Common myeloid progenitor, CD34-positive (primary cell): ENCODE measurements at places on chromosomes 11 and 22.

GRCh38 chr11:30322826-30323710, at the start of gene ARL14EP:
Gene ARL14EP, plus strand, starts transcription at chr11:30323104. Its CDS starts 7,845 bp downstream, at chr11:30330949.
- DNase-seq = peak; percentile 97

DNA sequence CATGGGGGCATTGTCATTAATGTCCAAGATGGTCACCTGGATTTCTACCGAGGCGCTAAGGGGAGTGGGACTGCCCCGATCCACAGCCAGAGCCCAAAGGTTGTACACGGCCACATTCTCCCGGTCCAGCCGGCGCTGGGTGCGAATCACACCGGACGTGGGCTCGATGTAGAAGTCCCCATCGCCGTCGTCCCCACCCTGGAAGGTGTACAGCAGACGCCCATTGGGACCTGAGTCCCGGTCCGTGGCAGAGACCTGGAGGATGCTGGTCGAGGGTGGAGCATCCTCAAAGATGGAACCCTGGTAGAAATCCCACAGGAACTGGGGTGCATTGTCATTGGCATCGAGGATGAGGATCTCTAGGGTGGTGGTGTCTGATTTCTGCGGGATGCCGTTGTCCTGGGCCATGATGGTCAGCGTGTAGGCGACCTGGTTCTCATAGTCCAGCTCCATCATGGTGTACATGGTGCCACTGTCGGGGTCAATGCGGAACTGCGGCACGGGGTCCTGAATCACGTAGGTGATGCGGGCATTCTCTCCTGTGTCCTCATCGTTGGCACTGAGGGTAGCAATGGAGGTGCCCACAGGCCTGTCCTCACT, 3.1 kb downstream of the CELSR1 start:
- DNase-seq = no peak

GRCh38 chr11:19767627-19768151, 55.1 kb downstream of the NAV2 start:
- DNase-seq = no peak

DNA sequence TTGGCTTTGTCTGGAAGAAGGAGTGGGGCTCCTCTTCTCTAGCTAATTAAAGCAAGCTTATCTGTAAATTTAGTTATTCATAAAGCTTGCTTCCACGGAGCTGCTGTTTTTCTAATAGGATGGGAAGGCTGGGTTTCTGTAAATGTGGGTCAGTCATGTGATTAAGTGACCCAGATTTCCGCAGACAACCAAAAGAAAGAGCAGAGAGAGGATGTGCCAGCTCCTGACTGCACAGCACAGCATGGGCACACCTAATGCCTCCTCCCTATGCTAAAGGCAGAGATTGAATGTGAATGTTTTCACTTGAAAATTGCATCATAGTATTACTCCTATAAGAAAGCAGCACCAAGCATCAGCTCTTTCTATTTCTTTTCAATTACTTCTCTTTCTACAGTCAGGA, 160.2 kb downstream of the FAT3 start:
- DNase-seq = no peak

GRCh38 chr11:22433094-22433455, 94.9 kb downstream of the SLC17A6 start:
- no peak for DNase-seq

DNA sequence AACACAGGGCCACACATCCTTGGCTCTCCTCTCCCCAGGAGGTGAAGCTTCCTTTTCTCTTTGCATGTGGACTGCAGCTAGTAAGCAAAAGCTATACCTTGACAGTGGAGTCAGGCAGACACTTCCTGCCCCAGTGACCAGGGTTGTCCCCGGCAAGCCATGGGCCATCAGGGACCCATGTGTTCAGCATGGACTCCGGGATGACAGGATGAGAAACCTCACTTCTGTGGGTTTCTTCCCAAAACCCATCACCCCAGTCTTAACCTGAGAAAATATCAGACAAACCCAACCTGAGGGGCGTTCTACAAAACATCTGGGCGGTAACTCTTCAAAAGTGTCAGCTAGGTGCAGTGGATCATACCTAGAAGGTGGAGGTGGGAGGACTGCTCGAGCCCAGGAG, 40.2 kb downstream of the GNB1L start:
- DNase-seq = no peak

DNA sequence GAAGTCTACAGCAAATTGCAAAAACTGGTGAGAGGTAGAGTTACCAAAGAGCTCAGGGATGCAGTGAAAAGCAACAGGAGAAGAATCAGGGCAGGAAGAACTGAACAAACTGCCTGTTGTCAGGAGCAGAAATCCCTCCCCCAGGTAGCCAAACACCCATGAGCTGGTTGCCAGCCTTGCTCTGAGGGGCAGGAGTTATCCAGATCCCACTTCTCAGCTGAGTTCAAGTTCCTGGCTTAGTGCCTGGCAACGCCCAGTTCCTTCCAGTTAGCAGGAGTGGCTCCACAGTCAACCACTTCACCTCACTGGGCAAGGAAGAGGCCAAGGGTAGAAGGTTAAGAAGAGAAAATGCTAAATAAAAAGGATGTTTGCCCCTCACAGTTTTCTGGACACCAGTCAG, 1.9 kb upstream of the MPZL2 start:
- no peak for DNase-seq

DNA sequence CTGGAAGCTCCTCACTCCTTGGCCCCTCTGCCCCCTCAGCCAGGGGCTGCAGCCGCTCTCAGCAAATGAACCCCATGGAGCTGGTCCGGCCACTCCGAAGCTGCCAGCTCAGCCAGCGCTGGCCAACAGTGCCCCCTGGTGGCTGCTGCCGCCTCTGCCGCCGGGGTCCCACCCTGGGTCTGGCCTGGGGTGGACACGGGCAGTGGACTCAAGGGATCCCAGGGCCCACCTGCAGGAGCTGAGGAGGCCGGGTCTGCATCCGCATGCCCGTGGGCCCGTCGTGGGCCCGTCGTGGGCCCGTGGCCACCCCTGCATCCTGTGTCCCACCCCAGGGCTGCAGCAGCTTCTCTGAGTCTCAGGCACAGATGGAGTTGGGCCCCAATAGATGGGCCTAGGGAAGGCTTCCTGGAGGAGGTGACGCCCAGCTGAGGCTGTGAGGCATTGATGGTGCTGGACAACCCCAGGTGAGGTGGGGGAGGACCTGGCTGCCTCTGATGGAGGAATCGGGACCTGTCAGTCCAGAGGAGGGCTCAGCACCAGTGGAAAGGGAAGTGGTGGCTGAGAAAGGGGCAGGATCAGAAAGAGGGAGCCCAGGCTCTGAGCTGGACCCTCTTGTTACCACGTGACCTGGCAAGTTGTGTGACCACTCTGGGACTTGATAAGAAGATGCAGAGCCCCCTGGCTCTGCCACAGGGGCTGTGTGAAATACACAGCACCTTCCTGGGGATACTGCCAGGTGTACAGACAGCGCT, 522.3 kb downstream of the BRD1 start:
- DNase-seq = peak; percentile 47

DNA sequence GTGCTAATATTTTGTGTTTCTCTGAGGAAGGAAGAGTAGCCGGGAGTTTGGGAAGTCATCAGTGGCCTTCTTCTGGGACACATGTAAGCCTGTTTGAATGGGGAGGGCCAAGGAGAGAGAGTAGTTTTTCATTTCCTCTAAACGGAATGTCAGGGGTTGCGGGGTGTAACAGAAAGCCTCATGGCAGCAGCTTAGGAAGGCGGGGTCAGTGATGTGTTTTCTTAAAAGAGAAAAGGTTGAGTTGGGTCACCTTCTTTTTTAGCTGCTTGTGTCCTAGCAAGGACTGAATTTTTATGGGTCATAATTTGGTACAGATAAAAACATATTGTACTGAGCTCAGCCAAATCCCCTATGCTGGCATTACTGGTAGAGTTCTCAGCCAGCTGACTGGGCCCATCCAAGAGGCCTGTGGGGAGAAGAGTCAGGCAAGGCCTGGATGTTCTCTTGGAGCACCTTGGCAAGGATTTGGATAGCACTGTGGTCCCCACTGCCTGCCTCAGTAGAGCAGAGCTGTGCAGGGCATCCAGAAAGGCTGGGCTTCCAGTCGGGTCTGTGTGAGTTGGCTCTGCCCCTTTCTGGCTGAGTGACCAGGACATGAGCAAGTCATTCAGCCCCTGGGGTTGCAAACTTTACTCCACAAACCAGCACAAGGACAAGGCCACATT, 29.4 kb upstream of the NAV2 start:
- DNase-seq = no peak

DNA sequence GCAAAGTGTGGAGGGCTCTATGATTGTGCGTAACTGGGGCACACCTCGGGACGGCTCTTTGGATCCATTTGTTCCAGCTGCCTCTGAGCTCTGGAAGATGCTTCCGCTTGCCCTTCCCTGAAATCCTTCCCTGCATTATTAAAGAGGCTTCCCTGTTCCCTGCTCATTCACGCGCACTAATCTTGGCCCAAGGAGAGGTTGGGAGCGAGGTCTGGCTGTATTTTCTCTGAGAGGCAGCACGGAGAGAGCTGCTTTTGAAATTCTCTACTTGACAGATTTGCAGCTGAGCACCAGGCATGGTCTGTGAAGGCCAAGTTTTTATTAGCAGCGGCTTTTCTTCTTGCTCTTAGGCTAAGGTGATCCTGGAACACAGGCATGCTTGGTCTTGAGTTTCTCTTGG, 94.8 kb upstream of the NTM start:
- DNase-seq = no peak

DNA sequence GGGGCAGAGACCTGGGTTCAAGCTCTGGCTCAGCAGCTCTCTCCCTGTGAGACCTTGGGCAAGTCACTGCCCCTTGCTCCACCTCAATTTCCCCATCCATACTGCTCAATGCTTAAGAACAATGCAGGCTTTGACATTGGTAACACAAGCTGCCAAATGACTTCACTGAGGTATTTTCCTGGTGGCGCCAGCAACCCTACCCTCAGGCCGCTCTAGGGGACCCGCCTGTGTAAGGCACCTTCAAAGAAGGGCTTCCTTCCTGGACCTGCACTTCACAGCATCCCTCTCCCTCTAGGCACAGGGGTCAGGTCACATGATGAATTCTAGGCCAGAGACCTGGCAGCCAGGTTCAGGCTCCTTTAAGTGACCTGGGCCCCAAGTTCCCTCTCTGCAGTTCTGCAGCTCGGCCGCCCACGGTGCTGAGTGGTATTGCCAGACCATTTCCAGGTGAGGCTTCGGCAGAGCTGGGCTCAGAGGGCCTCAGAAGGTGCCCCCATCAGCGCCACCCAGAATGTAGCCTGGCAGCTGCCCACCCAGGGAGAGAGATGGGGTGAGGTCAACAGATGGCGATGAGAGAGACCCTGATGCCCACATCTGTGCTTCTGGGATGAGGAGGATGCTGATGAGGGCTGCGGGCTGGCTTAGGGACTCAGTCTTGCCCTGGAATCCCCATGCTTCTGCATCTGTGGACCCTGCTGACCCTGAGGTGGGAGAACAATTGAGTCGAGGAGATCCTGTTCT, 4.5 kb downstream of the WNT11 start:
- no peak for DNase-seq

GRCh38 chr11:34311126-34311525, 46.7 kb downstream of the ABTB2 start:
- DNase-seq = no peak

DNA sequence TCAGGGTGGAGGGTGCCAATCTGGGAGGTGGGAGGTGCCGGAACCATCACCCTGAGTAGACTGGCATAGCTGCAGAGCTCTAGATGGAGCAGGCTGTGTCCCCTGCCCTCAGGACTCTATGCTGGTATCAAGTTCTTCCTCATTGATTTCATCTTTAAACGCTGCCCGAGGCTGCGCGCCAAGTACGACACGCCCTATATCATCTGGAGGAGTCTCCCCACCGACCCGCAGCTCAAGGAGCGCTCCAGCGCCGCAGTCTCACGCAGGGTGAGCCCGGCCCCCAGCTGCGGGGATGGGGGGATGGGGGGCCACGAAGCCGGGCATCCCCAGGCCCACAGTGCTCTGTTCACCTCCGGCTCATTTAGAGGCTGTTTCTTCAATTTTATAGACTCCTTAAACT, 52.5 kb downstream of the GRAMD4 start:
- peak; percentile 49 for DNase-seq

DNA sequence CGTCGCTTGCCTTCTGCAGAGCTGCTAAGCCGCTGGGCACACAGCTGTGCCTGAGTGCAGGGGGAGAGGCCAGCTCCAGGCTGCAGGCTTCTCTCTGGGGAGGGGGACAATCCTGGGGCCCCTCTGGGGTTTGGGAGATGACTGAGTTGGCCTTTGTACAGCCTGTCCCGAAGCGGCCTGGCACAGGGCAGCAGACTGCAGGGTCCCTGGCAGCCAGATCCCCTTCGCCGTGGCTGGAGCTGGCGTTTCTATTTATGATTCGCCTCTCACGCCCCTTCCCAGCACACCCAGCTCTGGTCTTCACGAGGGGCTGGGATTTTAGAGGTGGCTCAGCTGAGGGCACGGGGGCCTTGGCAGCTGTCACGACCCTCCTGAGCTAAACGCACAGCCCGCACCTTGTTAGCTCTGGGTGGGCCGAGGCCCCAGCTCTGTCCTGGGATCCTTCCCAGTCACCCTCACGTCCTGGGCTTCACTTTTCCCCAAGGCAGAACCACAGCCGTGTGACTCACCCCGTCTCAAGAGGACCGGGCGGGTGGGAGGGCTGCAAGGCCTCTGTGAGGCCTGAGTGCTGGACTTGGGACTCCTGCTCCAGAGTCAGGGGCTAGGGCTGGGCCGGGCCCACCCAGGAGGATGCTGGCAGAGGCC, 18.4 kb downstream of the OSBPL5 start:
- DNase-seq = no peak

DNA sequence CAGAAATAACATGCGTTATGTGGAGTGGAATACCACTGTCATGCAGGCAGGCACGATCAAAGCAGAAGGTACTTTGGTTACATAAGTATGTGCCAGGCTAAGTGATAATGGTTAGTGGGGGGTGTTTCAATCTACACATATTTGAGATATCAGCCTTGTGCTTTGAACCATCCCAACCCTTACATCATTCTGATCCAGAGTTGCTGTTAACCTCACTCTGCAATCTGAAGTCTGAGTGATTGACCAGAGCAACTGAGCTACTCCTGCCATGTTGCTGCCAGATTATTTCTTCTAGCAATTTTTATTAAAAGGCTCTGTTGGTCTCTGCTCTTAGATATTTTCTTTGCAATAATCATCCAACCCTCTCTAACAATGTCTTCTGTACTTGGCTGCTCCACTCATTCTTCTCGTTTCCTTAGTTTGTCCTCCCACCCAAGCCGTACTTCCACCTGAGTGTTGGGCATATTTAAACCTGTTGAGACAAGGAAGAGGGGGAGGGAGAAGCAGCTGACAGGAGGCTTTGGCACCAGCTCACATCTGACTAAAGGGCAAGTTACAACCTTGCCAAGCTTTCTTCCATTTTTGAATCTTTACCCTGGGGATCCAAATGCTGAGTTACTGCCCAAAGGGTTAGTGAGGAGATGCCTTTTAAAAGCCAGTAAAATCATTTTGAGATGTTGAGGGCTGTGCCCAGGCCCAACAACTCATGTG, 114.1 kb upstream of the SESN3 start:
- no peak for DNase-seq
